Stimulated activated CD4-positive, alpha-beta T cell treated with anti-CD3 and anti-CD28 coated beads, Interleukin-1b, Interleukin-23, amount 100 ng/mL, for 1 hour (primary cell): ENCODE measurements at places on chromosomes 6 and 20.

GRCh38 chr20:49284818-49285217, 7.0 kb upstream of the ZNFX1 start:
- no peak for DNase-seq

DNA sequence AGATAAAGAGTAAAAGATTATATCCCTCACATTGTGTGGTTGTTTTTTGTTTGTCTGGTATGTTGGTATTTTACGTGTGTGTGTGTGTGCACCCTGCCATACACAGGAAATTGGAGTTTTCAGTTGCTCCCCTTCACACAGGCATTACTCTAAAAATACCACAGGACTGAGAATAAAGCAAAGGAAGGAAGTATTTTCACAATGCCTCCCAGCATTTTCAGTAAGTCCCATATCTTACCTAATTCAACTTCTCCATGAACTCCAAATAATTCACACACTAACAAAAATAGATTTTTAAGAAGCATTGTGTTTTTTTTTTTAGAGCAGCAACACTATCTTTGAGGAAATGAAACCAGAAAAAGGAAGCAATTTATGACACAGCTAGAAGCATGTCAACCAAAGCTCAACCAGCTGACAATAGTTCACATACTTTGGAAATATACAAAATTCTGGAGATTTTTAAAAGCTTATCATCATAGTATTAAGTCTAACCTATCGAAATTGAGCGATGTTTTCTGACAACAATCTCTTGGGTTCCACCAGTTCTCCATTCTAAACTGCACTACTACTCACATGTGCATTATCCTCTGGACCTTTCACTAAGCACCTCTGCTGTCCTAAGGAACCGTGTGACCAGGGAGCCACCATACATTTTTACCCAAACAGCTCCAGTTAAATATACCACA, 2.1 kb downstream of the UBE2J1 start:
- DNase-seq, result no peak

GRCh38 chr6:52969359-52969758, 25.7 kb downstream of the GSTA4 start:
- no peak for DNase-seq

GRCh38 chr6:78489874-78490273, 377.5 kb upstream of the IRAK1BP1 start:
- DNase-seq, result no peak

DNA sequence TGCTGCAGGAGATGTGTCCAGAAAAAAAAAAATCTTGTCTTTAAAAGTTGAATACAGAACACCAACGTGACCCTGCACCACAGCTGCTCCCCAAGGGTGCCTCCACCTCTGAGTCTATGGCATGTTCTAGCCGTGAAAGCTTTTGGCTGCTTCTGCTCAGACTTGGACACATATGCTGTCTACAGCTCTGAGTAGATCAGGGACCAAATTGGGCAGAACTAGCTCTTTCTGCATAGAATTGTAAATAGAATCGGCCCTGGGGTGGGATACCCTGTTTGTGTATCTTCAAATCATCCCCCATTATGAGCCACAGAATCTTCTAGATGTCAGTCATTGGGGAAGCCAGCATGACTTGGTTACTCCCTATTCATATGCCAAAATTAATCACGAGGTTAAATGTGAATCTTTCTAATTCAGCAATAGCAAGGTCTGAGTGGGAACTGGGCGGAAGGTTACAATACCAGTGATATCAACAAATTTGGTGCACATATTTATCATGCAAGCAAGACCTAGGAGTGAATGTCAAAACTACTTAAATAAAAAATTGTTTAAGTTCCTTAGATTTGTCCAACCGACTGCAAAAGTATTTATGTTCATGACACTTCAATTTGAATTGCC, 302.8 kb downstream of the KIF16B start:
- DNase-seq, result no peak

- no peak for DNase-seq
These were observed 229.1 kb upstream of the FLRT3 start for GRCh38 chr20:14566505-14566904.

DNA sequence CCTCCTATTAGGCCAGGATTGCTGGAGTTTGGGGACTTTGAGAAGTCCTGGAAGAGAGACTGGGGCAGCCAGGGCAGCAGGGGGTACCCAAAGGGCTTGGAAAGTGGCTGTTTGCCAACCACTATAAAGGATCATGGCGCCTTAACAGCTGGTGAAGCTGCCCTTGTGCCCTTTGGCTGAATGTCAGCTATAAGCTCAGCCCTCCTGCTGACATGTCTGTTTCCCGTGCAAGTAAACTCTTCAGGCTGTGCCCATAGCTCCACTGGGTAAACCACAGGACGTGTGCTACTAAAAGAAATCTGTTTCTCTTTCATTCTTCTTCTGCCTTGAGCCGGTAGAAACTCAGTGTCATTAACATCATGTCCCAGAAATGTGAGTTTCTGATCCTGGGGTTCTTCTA, 97.3 kb downstream of the CAP2 start:
- DNase-seq, result no peak

GRCh38 chr6:6806844-6807518, 218.5 kb downstream of the LY86 start:
- DNase-seq, result no peak

- DNase-seq, result no peak
These were observed 57.1 kb downstream of the GNAS start for GRCh38 chr20:58909585-58909984.
